H9 (cell line): ENCODE measurements at places on chromosomes 5 and 9. TPM values are rescaled to one million over a fixed set of nuclear protein-coding genes. Genes with fewer than 3 reads are reported as not detected.
A peak's percentile ranks its signal among the peaks of the same experiment; 100 is the strongest.

ZER1 gene
- total RNA-seq = 23.1 and 24.2 TPM in 2 replicates

OTP gene
- total RNA-seq = not detected in 2 replicates

MLLT3 gene
- 3.7 and 3.9 TPM in 2 replicates for total RNA-seq

PRDM12 gene
- total RNA-seq = not detected in 2 replicates

IFNA13 gene
- total RNA-seq = not detected in 2 replicates

PFN3 gene
- total RNA-seq = not detected in 2 replicates

OR1J4 gene
- not detected in 2 replicates for total RNA-seq

CD14 gene
- total RNA-seq = 0.13 TPM in 1 of 2 replicates, not detected in the other

DMRT3 gene
- total RNA-seq = not detected in 2 replicates

- H3K4me3 ChIP-seq = no peak overlapping the region
- no peaks in the 10 kb centered on the region for H3K4me1 ChIP-seq
- no peaks in the 10 kb centered on the region for H3K27me3 ChIP-seq
- no peak overlapping the region for H3K27ac ChIP-seq
- no peak for DNase-seq
- H3K36me3 ChIP-seq = no peaks in the 10 kb centered on the region
Measured at GRCh38 chr5:31218978-31219377, 25.5 kb downstream of the CDH6 start.

- H3K36me3 ChIP-seq = peaks cover 17% of the 10 kb centered on the region
- H3K27me3 ChIP-seq = no peaks in the 10 kb centered on the region
- H3K4me1 ChIP-seq = no peaks in the 10 kb centered on the region
- DNase-seq = no peak
Measured at GRCh38 chr9:135951889-135952663, 9.1 kb downstream of the UBAC1 start.

GRCh38 chr9:133813749-133814585 is 75.8 kb upstream of the SARDH start:
- no peaks in the 10 kb centered on the region for H3K27me3 ChIP-seq
- H3K36me3 ChIP-seq = no peaks in the 10 kb centered on the region; the same call in 1 of the 3 replicates
- no peak overlapping the region for H3K27ac ChIP-seq
- no peak overlapping the region for H3K4me3 ChIP-seq
- DNase-seq = no peak

DNA sequence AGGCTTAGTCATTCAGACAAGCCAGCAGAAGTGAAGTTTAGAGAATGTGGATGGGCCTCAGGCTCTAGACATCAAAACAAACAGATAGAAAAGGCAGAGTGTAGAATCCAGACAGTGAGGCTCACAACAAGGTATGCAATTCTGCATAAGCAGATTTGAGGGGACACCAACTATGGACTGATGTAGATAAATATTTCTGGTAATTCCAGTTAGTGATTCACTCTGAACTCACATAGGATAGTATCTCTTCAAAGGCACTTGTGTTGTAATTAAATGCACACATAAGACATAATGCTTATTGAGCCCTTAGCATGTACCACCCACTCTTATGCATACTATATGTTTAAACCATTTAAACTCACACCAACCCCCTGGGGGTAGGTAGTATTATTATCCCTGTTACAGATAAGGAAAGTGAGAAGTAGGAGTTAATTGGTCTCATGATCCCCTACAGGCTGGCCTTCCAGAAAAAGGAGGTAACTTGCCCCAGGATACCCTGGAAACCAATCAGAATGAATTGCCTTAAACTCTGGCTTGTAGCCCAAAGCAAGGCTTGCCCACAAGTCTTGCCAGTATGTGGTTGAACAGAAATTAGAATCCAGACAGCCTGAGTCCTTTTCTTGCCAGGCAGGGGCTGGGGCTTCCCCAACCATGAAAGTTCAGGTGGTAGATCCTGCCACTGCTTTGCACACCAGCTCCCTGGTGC is 39.5 kb upstream of the HSPB3 start:
- no peak overlapping the region for H3K4me3 ChIP-seq
- H3K36me3 ChIP-seq = no peaks in the 10 kb centered on the region
- 0 out of 2 replicates have a peak, but pooled peaks cover 3% of the 10 kb centered on the region for H3K4me1 ChIP-seq
- H3K27ac ChIP-seq = no peak overlapping the region
- DNase-seq = no peak

GRCh38 chr9:19699756-19700155 is 89.1 kb downstream of the SLC24A2 start:
- DNase-seq = peak; percentile 35
- no peak overlapping the region for H3K27ac ChIP-seq
- H3K4me1 ChIP-seq = peaks cover 20% of the 10 kb centered on the region
- no peak overlapping the region for H3K4me3 ChIP-seq
- no peaks in the 10 kb centered on the region for H3K27me3 ChIP-seq
- H3K36me3 ChIP-seq = peaks cover 6% of the 10 kb centered on the region

GRCh38 chr9:70113403-70114022 is 69.9 kb downstream of the MAMDC2 start:
- no peak overlapping the region for H3K27ac ChIP-seq
- H3K4me1 ChIP-seq = peaks cover 14% of the 10 kb centered on the region
- H3K27me3 ChIP-seq = no peaks in the 10 kb centered on the region

- H3K27ac ChIP-seq = no peak overlapping the region
- no peak overlapping the region for H3K4me3 ChIP-seq
- H3K4me1 ChIP-seq = no peaks in the 10 kb centered on the region
- H3K27me3 ChIP-seq = no peaks in the 10 kb centered on the region
- DNase-seq = no peak
Measured at GRCh38 chr5:163815240-163815791, 309.9 kb downstream of the MAT2B start.

GRCh38 chr5:131536211-131536826 is 98.7 kb downstream of the RAPGEF6 start:
- H3K4me1 ChIP-seq = 0 out of 2 replicates have a peak, but pooled peaks cover 1% of the 10 kb centered on the region
- H3K27me3 ChIP-seq = no peaks in the 10 kb centered on the region
- no peaks in the 10 kb centered on the region for H3K36me3 ChIP-seq
- H3K27ac ChIP-seq = no peak overlapping the region
- DNase-seq = no peak

DNA sequence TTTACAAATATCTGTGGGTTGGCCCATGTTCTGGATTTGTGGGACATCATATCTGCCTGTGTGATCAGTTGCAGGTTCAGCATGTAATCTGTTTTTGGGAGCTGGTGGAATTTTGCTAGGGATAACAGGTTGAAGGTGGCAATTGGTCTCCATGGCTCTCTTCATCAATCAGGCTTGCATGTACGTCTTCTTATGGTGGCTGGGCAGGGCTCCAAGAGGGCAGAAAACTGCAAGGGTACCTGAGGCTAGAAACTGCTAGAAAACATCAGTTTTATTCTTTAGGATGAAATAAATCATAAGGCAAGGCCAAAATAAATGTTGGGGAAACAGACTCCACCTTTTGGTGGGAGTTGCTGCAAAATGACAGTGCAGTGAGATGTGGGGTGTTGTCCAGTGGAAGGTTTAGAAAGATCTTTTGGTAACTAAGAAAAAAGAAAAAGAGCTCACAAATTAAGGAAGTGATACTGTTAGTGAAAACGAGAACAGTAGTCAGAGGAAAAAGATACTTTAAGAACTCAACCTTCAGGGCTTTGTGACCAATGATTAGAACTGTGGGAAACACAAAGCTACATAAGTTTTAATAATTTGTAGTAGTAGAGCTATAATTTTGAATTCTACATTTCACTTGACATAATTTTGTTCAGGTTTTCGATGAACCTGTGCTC is 300.7 kb upstream of the IZUMO3 start:
- no peaks in the 10 kb centered on the region; the same call in 1 of the 2 replicates for H3K27me3 ChIP-seq
- no peaks in the 10 kb centered on the region for H3K4me1 ChIP-seq
- H3K4me3 ChIP-seq = no peak overlapping the region
- H3K27ac ChIP-seq = no peak overlapping the region

DNA sequence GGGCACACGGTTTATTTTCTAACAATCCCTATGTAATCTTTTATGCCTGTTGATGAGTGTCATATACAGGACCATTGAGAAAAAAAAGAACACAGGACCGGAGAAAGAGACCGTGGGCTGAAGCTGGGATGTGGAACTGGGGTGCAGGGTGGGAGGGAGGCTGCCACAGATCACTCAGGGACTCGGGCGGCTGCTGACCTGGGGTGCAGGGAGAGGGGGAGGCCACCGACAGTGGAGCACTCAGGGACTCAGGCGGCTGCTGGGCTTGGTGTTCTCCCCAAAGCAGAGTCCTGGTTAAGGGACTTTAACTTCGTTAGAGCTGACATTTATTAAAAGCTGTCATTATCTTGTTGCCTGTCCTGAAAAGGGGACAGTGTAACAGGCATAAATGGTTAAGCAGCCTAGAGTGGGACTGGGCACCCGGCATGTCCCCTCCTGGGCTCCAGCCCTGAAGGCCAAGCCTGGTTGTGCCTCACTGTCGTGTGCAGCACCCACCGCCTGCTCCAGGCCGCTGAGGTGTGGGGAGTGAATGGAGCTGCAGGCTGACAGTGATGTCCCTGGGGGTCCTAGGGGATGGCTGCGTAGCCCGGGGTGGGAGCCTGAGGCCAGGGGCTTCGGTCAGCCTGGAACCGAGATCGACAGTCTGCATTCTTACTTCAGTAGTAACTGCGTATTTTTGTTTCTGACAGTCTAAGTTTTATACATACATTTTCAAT is 14.0 kb downstream of the NDUFS6 start:
- H3K36me3 ChIP-seq = peaks cover 91% of the 10 kb centered on the region
- H3K27ac ChIP-seq = no peak overlapping the region
- no peak overlapping the region for H3K4me3 ChIP-seq
- H3K4me1 ChIP-seq = no peaks in the 10 kb centered on the region

- no peaks in the 10 kb centered on the region for H3K27me3 ChIP-seq
- no peak for DNase-seq
- no peak overlapping the region for H3K27ac ChIP-seq
- no peak overlapping the region for H3K4me3 ChIP-seq
- H3K36me3 ChIP-seq = no peaks in the 10 kb centered on the region
Measured at GRCh38 chr9:76943054-76943453, 37.1 kb upstream of the PRUNE2 start.

DNA sequence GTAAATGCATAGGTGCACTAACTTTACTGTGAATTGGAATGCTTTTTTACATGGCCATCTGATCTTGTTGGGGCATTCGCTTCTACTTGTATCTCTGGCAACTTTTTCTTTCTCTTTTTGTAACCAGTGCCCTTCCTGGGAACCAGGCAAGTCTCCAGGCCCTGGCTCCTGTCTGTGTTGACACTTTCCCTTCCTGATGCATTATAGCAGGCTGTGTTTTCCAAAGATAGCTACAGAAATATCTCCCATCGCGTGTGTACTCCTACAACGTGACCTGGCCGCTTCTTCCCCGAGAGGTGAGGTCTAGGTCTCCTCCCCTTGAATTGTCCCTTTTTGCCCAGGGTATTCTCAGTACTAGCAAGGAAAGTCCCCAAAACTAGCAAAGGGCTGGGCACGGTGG is 81.1 kb upstream of the SPIN1 start:
- H3K4me3 ChIP-seq = no peak overlapping the region
- no peak for DNase-seq
- peaks cover 5% of the 10 kb centered on the region for H3K4me1 ChIP-seq
- H3K27me3 ChIP-seq = no peaks in the 10 kb centered on the region
- H3K36me3 ChIP-seq = no peaks in the 10 kb centered on the region

- no peak overlapping the region for H3K4me3 ChIP-seq
- no peaks in the 10 kb centered on the region for H3K27me3 ChIP-seq
- no peaks in the 10 kb centered on the region for H3K36me3 ChIP-seq
- H3K4me1 ChIP-seq = no peaks in the 10 kb centered on the region
Measured at GRCh38 chr5:158049459-158049858, 190.5 kb upstream of the CLINT1 start.

DNA sequence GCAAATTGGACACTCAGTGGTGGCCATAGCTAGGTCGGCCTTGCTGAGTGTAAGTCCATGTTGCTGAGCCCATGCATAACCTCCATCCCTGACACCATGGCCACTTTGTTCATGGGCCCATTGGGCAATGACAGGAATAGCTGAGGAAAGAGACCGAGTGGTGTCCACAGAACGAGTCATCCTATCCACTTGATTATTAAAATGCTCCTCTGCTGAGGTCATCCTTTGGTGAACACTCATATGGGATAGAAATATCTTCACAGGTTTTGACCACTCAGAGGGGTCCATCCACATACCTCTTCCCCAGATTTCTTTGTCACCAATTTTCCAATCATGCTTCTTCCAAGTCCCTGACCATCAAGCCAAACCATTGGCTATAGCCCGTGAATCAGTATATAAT is 63.6 kb downstream of the PPIC start:
- no peak overlapping the region for H3K27ac ChIP-seq
- DNase-seq = no peak
- H3K36me3 ChIP-seq = no peaks in the 10 kb centered on the region; the same call in 1 of the 2 replicates
- H3K27me3 ChIP-seq = no peaks in the 10 kb centered on the region
- no peaks in the 10 kb centered on the region for H3K4me1 ChIP-seq

DNA sequence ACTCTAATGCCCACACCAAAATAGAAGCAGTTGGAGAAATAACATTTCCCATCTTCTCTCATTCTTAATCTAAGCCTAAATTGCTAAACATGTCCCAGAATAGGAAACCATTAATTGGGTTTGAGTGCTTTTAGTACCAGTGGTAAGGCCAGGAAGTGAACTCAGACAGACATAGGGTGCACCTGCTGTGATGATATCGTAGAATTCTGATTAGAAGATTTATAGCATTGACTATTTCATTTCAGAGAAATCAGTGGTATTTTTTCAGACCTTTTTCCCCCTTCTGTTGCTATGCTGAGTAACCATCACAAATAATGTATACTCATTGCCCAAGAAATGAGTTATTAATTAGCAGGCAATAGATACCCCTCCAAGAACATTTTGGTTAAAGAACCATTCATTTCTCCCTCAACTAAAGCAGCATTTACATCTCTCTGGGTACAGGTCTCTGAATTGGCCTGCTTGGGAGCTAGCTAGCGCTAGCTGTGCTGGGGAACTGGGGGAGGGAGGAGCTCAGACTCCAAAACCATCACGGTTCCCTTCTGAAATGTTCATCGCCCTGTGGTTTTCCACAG is 7.3 kb downstream of the GLRX start:
- H3K4me3 ChIP-seq = no peak overlapping the region
- DNase-seq = no peak
- H3K4me1 ChIP-seq = no peaks in the 10 kb centered on the region; the same call in 1 of the 2 replicates
- H3K36me3 ChIP-seq = no peaks in the 10 kb centered on the region; the same call in 1 of the 2 replicates
- no peak overlapping the region for H3K27ac ChIP-seq

GRCh38 chr5:167049043-167049663 is 1242.3 kb upstream of the WWC1 start:
- H3K36me3 ChIP-seq = no peaks in the 10 kb centered on the region
- H3K27ac ChIP-seq = no peak overlapping the region
- DNase-seq = peak; percentile 36
- H3K4me1 ChIP-seq = no peaks in the 10 kb centered on the region

GRCh38 chr9:129026442-129027223 is 1.5 kb downstream of the SH3GLB2 start:
- H3K27me3 ChIP-seq = no peaks in the 10 kb centered on the region
- peak overlapping the region; percentile 90 for H3K4me3 ChIP-seq
- peak; percentile 67 for DNase-seq
- H3K4me1 ChIP-seq = no peaks in the 10 kb centered on the region; the same call in 1 of the 2 replicates
- H3K27ac ChIP-seq = no peak overlapping the region
- peaks cover 5% of the 10 kb centered on the region for H3K36me3 ChIP-seq

- no peaks in the 10 kb centered on the region for H3K36me3 ChIP-seq
- no peaks in the 10 kb centered on the region for H3K27me3 ChIP-seq
Measured at GRCh38 chr5:116765441-116765840, 190.8 kb upstream of the SEMA6A start.

DNA sequence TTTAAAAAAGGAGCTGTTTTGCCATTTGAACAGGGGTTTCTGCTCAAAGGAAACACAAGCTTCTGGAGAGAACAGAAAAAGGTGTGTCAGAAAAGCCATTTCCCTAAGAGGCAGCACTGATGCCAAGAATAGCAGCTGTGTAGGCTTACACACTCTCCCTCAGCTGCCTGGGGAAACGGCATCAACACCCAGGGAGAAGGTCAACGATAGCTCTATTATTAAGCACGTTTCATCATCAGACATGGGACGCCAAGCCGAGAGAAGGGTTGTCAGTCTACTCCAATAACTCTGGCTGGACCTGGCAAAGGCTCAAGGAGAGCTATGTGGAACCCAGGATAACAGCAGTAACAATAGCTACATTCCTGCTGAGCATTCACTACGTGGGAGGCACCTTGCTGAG is 314.2 kb downstream of the CDK5RAP2 start:
- no peaks in the 10 kb centered on the region for H3K27me3 ChIP-seq
- no peaks in the 10 kb centered on the region for H3K4me1 ChIP-seq
- DNase-seq = no peak
- no peaks in the 10 kb centered on the region for H3K36me3 ChIP-seq
- no peak overlapping the region for H3K27ac ChIP-seq
